ENCODE measurements at places on chromosomes 7 and 10.

- no peak for DNase-seq
Observed at GRCh38 chr7:80110376-80110775, 24.3 kb upstream of the GNAI1 start.

GRCh38 chr7:158124671-158125079 is 462.9 kb downstream of the PTPRN2 start:
- DNase-seq, result no peak

DNA sequence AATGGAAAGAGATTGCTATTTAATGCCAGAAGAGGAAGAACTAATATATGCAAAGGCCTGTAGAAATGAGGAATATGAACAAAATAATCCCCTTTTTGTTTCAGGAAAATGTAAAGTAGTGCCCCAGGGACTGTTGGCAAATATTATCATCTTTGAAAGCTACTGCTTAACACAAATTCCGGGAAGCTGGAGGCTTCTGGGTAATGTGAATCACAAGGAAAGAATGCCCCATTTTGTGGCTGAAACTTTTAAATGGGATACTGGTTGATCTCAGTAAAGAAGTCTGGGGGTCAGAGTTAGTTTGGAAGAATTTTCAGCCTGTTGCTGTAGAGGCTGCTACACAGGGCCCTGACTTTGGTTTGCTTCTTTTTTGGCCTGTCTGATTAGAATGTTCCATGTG is 141.0 kb downstream of the PTEN start:
- DNase-seq, result no peak

DNA sequence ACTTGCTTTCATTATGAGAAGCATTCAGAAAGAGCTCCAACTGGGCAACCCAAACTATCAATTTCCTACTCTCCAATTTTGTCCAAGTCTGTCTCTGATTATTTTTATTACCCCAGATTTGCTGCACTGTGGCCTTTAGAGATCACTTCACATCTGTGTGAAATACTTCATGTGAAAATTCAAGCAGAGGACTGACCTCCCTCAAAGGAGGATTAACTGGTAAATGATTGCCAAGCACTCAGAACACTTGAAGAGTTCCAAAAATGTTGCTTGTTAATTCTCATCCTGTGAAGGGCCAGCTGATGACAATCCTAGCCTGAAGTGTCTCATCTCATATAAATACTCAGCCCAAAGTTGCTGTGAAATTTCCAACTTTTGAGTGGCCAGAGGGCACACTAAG is 182.8 kb upstream of the DGKB start:
- no peak for DNase-seq

- no peak for DNase-seq
Observed at GRCh38 chr10:79393221-79393923, 46.1 kb downstream of the PPIF start.

GRCh38 chr7:28423918-28424514 is 11.7 kb downstream of the CREB5 start:
- no peak for DNase-seq

DNA sequence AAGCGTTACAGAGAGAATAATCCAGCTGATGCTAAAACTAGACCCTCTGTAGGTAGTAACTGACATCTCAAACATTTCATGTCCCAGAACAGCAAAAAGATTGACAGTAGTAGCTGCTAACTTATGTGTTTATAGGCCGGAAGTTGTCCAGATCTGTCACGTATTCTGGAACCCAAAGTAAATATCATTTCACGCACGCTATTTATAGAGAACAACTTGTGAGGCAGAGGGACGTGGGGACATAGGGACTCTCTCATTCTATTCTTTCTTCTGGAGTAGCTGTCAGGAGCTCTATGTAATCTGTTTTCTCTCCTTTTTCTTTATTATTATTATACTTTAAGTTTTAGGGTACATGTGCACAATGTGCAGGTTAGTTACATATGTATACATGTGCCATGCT is 22.3 kb downstream of the AGK start:
- DNase-seq, result no peak

- no peak for DNase-seq
Observed at GRCh38 chr10:13670311-13670710, 83.5 kb downstream of the PRPF18 start.

- no peak for DNase-seq
Observed at GRCh38 chr7:101698964-101699363, 69.9 kb upstream of the MYL10 start.

GRCh38 chr7:108503112-108504026 is 22.6 kb downstream of the PNPLA8 start:
- no peak for DNase-seq

DNA sequence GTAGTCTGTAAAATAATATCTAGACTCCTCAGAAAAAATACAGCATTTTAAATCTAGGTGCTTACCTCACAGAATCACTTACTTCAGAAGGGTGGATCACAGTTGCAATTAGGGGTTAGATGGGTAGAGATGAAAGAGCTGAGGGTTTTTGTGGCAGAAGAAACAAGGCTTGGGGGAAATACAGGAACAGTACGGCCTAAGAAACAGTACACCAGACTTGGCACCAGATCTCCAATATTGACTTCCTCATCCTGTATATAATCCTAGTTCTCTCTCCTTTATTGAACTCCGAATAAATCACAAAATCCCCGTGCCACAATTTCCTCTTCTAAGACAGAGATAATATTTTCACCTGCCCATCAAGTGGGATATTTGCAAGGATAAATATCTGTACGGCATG is 14.3 kb downstream of the CEP41 start:
- no peak for DNase-seq

GRCh38 chr10:54159924-54160323 is 641.1 kb downstream of the PCDH15 start:
- no peak for DNase-seq

Measured in SIG-M5 (cell line).